T-helper 9 cell (primary cell): ENCODE measurements at places on chromosomes 2 and 18.

DNA sequence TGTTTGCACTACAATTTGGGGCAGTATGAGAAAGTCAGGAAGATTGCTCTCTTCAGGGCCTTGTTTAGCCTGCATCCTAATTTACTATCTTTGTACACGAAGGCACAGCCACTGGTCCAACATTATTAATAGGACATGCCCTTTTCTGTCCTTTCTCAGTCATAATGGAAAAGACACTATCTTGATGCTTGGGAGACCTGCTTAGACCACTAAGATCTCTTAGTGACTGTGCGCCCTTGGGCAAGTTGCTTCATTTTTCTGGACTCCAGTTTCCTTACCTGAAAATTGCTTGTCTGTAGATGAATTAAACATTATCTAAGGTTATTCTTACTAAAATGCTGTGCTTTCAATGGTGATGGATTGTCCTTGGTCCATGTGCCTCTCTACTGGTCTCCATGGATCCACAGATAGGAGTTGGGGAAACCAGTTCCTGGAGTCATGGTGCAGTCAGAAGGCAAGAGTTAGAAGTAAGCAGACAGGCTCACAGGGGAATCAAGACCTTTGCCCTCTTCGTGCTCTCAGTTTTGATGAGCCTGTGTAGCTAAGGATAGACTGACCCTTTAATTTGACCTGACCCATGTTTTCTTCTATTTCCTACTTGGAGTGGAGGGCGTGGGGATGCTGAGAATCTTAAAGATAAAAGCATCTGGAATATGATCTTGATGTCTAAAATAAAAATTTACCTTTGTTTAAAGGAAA, 114.0 kb downstream of the RAPGEF4 start:
- no peak for DNase-seq

DNA sequence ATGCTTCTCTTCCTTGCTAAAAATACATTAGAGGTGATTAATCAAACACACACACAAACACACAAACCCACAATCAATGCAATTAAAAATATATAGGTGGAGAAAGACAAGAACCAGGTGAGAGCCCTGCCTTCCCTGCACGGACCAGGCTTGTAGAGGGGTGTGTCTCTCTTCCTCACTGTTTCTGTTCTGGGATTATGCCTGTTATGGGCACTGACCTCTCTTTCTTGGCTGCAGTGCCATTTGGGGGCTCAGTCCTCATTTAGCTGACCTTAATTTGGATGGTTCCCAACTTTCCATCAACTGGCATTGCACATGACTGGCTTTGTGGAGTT, 89.8 kb downstream of the SH3RF3 start:
- DNase-seq: no peak

- DNase-seq: peak; percentile 31
Measured at GRCh38 chr2:174577967-174578589, 19.5 kb downstream of the WIPF1 start.

GRCh38 chr2:177692783-177693269, 300.3 kb downstream of the AGPS start:
- DNase-seq: no peak

- peak; percentile 36 for DNase-seq
Measured at GRCh38 chr2:174597345-174598047, at the start of gene WIPF1. Gene WIPF1 (minus strand): TSS chr2:174597804. CDS start chr2:174585573, 12,231 bp downstream.

- no peak for DNase-seq
Measured at GRCh38 chr2:71821856-71822255, 325.8 kb downstream of the CYP26B1 start.

DNA sequence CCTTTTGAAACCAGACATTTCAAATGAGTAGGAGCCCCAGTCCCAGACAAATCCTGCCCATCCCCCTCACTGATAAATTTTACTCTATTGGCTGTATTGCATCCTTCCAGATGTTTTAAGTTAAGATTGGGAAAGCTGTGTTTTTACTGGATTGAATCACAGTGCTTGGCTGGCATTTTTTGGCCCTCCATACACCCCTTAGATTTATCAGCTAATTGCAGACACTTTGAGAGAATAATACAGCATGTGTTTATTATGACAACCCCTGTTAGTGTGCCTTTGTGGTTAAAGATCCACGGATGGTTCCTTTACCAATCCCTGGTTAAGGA, 74.9 kb downstream of the ANTXR1 start:
- no peak for DNase-seq

DNA sequence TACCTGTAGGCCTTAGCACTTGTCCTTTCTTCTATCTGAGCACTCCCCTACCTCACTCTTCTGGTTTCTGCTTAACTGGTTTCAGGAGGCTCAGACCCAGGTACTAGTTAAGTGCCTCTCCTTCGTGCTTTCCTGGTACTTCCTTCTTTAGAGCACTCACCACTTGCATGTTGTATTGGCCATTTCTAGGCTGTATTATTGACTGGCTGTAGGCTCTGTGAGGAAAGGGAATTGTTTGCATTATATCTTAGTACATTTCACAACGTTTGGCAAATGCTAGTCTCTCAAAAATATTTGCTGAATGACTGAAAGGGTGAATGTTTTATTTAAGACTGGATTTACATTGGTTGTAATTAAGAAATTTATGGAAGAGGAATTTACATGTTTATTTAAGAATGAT, 36.0 kb upstream of the SCN1A start:
- no peak for DNase-seq

GRCh38 chr2:154603682-154604081, 94.8 kb upstream of the KCNJ3 start:
- DNase-seq: no peak

DNA sequence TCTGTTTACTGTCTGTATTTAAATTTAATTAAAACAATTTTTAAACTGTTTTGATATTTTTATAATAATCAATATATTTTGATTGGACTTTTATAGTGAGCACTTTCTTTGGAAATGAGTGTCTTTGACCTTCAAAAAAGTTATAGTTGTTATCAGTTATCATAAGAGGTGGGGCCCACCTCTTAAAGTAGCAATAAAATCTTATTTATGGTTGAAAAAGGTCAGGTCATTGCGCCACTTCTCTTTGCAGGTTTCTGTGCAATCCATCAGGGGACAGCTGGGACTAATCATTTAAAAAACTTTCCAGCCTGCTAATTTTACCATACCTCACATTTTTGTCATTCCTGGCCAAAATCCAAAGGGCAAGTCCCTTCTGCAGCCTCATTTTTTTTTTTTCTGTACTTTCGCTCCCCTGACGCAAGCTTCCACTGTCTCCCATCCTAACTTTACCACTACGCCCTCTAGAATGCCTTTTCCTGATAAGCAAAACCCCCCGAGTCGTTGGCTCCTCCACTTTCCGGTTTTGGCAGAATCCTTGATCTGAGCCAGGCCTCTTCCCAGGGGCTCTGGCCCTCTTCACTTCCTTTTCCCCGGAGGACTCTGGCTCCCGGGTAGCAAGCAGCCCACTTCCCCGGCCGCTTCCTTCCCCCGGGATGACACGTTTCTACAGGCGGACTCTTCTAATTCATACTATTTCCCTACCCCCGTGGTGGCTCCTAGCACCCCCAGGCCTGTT, 1.1 kb upstream of the SEH1L start:
- no peak for DNase-seq

DNA sequence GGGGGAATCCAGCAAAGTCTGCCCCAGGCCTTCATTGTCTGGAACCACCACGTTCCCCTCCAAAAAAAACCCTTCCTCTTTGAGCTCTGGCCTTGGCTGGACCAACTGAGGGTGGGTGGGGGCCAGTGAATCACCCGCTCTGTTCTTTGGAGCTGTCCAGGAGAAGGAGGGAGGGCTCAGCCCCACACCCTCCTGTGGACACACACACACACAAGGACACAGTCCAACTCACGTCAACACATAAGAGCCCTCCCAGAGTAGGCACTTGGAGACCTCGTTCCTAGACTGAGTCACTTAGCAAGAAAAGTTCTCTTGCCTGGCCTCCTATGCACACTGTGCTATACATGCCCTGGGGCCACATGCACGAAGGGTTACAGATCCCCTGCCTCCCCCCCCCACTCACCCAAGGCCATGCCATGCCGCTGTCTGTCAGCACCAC, 1.2 kb upstream of the TNS1 start:
- no peak for DNase-seq

GRCh38 chr2:17262854-17263569, 255.2 kb downstream of the RAD51AP2 start:
- no peak for DNase-seq

GRCh38 chr2:134368009-134368817, 114.3 kb downstream of the MGAT5 start:
- DNase-seq: no peak
